ENCODE measurements at places on chromosomes 7 and 10. TPM values are rescaled to one million over a fixed set of nuclear protein-coding genes. Genes with fewer than 3 reads are reported as not detected.

DNA sequence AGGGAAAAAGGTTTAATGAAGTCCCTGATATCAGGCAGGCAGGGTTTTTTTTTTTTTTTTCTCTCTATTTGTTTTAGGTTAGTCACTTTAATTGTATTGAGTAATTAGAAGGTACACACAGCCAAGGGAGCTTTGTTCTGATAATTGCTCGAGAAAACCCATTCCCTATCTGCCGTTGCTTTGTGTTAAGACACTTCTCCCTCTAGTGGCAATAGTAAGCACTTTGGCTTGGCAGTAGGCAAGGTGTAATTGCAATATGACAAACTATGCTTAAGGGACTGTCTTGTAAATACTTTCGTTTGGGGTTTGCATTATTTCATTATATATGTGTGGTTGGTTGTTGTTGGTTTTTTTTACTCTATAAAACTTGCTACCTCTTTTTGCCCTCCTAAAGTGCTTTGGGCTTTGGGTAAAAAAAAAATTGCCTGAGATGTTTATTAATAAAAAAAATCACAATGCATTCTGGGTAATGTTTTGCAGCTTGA lies 113.4 kb downstream of the BTRC start:
- no peak for DNase-seq

CASP2 gene
- total RNA-seq: 35.3 TPM

DNA sequence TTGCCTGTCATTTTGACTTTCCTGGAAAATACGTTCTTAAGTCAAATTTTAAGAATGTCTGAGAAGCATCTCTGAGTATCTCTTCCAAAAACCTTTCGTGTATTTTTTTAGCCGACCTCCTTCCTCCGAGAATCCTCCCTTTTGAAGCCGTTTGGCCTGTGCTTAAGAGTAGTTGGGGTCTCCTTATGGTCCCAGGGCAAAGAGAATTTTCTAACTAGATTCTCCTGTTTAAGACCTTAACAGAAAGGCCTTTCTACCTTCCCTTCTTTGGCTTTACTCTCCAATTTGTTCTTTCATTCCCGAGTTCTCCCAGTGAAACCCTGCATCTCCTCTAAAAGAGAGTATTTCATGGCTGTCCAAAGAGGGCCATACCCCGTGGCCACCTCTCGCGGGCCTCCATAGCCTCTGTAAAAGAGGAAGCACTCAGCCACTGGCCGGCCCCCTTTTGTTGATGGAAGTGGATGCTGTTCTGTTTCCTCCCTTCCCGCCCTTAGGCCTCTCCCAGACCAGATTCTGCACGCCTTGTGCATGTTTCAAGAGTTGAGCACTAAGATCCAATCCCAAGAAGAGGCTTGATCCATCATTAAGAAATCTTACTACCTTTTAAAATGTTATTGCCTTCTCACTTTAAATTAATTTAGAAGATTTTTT lies 6.6 kb upstream of the FEZF1 start:
- DNase-seq: no peak

- no peak for DNase-seq
These were observed 1.1 kb upstream of the PWWP2B start for GRCh38 chr10:132395704-132396493.

DNA sequence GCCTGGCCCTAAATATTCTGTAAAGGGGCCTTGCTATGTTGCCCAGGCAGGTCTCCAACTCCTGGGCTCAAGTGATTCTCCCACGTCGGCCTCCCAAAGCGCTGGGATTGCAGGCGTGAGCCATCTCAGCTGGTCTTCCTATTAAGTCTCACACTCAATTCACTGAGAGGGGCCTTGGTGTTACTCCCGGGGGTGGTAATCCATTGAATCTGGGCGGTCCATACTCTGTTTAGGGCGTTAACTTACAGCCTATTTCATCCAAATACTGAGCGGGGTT lies 665 bp upstream of the SRRT start:
- DNase-seq: no peak

GRCh38 chr7:16590424-16590823 lies 55.1 kb downstream of the ANKMY2 start:
- no peak for DNase-seq

OGDHL gene
- total RNA-seq: 16.6 TPM

OR2A5 gene
- not detected for total RNA-seq

MACC1 gene
- 17.1 TPM for total RNA-seq

- DNase-seq: no peak
These were observed 3.0 kb upstream of the JAZF1 start for GRCh38 chr7:28183627-28184026.

DNA sequence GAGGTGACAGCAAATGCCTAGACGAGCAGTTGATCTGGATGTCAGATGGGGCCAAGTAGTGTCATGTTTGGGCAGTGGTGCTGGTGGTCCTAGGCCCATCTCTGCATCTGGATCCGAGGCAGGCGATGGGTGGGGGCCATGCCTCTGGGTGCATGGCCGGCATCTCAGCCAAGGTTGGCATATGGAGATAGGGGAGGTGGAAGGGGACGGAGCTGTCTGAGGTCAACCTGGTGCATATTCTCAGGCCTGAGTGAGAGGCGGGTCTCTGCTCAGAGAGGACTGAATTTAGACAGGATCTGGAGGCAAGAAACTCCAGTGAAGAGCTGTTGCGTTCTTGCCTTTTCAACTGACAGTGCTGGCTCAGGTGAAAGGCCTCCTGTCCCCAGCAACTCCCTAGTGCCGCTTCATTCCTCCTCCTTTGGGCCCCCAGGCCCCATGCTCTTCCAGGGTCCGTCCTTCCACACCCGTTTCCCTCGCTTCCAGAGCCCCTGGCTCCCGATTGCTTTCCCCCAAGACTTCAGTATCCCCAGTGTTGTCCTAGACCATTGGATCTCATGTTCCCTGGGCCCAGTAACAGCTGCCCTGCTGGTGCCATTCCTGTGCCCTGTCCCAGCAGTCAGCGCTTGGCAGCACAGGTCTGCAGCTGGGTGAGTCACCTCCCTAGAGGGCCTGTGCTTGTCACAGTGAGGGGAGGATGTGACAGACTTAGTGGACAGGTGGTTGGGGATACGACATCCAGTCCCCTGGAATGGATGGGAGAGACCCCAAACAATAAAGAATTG lies 32.6 kb downstream of the GBX1 start:
- no peak for DNase-seq

GRCh38 chr7:129376778-129377700 lies 57.2 kb upstream of the STRIP2 start:
- DNase-seq: no peak

GRCh38 chr10:75764974-75765788 lies 333.8 kb downstream of the LRMDA start:
- no peak for DNase-seq

GRCh38 chr10:97999066-97999922 lies 31.1 kb downstream of the CRTAC1 start:
- DNase-seq: no peak

DNA sequence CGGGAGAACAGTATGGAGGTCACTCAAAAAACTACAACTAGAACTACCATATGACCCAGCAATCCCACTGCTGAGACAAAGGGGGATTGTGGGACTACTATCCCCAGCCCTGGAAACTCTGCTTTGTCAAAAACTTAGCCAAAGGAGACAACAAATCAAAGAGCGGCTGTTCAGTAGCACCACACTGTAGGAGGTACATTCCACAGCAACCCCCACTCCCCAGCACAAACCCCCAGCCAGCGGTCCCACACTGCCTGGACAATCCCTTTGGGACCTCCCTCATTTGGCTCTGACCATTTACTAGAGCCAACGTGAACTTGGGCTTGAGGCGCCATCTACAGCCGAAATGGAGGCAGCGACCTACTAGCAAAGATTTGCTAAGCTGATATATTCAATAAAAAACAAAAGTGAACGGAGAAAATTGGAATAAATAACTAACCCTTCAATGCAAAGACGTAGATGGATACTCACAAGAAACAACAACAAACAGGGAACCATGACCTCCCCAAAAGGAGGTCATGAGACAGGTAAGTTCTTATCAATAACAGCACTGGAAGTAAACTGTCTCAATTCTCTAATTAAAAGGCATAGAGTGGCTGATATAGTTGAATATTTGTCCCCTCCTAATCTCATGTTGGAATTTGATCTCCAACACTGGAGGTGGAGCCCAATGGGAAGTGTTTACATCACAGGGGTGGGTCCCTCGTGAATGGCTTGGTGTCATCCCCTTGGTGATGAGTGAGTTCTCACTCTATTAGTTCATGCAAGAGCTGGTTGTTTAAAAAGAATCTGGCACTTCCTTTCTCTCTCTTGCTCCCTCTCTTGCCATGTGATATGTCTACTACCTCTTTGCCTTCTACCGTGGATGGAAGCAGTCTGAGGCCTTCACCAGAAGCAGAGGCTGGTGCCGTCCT lies 119.0 kb upstream of the KCNMA1 start:
- peak; percentile 56 for DNase-seq

GRCh38 chr10:48506147-48506917 lies 98.5 kb downstream of the ARHGAP22 start:
- peak; percentile 31 for DNase-seq

DNA sequence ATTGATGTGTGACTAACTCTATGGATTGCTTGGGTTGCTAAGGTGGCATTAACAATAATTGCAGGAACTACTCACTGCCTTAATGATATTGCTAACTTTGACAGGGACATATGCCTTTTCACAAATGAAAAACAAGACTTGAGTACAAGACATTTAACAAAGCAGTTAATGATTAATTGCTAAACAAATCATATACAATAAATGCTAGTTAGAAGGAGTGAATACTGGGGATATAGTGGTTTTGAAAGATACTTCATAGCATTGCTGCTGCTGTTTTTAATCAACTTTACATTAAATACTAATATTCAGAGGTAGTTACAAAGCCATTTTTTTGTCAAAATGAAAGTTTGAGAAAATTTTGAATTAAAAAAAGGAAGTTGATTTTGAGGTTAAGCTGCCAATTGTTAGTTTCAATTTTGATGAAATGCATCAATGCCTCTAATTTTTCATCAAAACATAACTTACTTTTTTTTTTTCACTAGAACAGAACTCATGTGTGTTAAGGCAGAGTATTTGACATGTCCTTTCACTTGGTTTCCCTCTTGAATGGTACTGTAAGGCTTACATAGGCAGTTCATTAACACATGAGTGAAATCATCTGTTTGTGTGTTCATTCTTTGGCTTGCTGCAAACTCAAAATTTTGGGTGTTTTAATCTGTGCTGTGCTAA lies 106.2 kb upstream of the SEMA3D start:
- DNase-seq: no peak

DNA sequence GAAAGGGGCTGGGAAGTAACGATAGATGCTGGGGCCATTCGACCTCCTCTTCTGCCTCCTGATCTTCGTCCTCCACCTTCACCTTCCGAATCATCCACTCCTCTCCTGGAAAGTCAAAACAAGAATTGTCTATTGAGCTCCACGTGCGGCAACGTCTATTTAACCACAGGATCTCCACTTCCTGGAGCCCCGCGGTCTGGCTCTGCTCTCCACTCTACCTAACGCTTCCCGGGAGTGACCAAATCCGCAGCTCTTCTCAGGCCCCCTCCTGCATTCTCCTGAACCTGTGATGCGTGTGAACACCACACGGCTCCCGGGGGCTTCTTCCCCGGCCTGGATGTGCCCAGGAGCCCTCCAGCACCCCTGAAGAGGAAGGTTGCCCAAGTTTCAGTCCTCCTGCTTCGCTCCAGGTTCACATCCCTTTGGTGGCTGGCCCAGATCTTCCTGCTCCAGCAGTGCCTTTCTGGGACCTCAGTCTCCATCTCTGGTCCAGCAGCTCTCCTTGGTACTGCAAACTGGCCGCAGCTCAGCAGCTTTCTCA lies 7.2 kb downstream of the ZNF467 start:
- DNase-seq: no peak

- no peak for DNase-seq
These were observed 39.7 kb upstream of the STEAP4 start for GRCh38 chr7:88346357-88346756.

DNA sequence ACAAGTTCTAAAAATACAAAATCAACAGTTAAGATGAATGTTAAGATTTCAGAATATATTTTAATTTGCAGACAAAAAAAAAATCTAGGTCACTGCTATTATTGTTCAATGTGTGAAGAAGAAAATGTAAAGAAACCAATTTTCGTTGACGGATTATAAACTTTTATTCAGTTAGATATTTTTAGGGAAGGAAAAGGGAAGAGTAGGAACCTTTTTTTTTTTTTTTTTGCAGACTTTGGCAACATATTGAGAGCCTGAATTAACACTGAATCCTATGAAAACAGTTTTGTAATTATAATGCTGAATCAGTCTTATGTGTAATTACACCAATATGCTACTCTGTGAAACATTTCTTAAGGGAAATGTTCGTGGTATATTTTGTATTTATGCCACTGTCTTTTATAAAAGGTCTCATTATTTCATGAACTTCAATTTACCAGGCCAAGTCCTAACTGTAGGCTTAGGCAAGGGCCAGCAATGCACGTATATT lies 106.3 kb downstream of the ST8SIA6 start:
- DNase-seq: no peak

CHAT gene
- total RNA-seq: not detected

- DNase-seq: no peak
These were observed 103.5 kb downstream of the SRI start for GRCh38 chr7:88116235-88116795.

DNA sequence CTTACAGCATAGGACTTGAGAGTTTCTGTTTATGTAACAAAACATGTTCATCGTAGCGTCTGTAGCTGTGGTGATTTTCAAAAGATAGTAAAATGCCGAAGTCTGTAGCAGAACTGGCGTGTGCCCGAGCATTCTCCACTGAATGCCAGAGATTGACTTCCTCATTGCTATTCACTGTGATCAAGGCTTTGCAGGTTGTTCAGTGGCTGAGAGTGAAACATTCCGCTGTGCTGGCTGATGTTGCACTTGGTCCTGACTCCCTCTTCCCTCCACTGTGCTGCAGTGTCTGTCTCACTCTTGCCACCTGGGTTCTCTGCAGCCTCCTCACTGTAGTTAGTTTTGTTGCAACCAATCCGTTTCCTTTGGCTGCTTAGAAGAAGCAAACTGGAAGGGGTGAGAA lies 37.6 kb downstream of the FHIP2A start:
- DNase-seq: no peak

GRCh38 chr10:99700649-99701048 lies 31.3 kb downstream of the COX15 start:
- DNase-seq: no peak

- no peak for DNase-seq
These were observed 108.9 kb downstream of the ITGB8 start for GRCh38 chr7:20439416-20440185.

DNA sequence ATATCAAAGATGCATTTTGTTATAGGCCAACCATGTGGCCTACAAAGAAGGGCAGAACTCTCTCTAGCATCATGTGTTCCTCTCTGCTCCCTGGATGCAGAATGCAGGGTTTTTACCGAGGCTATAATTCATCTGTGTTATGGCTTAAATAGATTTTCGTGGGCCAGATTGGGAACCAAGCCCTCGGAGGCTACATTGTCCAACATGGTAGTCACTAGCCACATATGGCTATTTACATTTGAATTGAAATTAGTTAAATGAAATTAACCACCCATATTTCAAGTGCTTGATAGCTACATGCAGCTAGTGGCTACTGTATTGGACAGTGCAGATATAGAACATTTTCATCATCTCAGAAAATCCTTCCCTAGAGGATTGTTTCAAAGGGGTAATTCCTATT lies 2.8 kb downstream of the PLCE1 start:
- no peak for DNase-seq

ZFYVE27 gene
- 22.7 TPM for total RNA-seq

- DNase-seq: no peak
These were observed 220.9 kb upstream of the HABP2 start for GRCh38 chr10:113331961-113332360.
